ENCODE measurements at places on chromosomes 7 and 10.

DNA sequence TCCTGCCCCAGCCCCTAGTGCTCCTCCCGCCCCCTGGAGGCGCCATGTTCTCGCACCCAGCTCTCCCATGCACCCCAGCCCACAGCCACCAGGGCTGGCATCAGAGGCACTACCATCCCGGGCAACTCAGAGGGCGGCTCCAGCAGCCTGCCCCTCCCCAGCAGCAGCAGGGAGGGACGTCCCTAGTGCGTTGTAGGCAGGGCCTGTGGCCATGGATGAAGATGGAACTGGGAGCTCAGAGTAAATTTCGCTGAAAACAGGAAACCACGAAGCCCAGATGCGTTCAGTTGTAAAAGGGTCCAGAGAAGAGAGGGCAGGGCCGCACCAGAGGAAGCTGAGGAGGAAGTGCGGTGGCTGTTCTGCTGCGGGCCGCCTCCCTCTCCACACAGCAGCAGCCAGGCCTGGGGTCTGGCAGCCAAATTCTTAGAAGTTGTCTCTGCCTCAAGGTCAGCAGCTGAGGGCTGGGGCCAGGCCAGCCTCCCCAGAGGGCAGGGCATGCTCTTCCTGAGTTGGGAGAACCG is 24.6 kb downstream of the VSIR start:
- DNase-seq, result peak; percentile 49

GRCh38 chr10:96830511-96831199 is 1.4 kb upstream of the LCOR start:
- peak; percentile 77 for DNase-seq

- no peak for DNase-seq
These were observed 1.4 kb downstream of the FBXW4 start for GRCh38 chr10:101693651-101693977.

GRCh38 chr10:36393801-36394200 is 731.6 kb upstream of the ANKRD30A start:
- no peak for DNase-seq

GRCh38 chr10:25175527-25176420 is 973 bp downstream of the GPR158 start:
- no peak for DNase-seq

DNA sequence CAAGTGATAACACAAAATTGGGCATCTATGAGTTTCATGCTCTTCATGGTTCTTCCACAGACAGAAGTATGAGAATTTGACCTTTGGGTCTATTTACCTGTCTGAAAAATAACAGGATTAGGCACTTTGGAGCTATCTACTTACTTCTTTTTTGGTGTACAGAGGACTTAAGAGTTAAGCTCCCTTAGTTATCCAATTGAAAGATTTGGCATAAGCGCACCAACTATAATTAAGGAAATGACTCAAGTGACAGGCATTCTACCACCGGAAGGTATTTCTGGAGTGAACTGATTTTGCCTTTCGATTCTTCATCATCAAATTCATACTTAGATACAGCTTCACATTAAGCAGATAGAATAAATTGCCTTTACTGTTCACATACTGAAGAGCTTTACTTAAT is 43.9 kb downstream of the IFIT5 start:
- no peak for DNase-seq

DNA sequence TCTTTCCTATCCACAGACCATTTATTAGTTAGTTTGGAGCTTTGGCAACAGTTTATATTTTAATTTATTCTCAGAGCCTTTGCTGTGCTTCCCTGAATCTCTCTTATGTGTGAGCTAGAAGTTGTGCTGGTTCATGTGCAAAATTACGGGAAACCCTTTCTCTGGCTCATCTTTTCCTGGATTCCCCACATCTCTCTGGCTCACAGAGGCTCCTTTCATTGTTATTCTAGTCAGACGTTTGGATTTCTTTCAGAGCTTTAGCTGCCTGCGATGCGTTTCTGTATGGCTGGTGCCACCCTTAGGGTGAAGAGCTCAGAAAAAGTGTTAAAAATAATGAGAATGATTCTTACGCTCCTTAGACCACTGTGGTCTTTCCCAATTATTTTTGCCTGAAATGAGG is 53.3 kb downstream of the TPST1 start:
- no peak for DNase-seq

DNA sequence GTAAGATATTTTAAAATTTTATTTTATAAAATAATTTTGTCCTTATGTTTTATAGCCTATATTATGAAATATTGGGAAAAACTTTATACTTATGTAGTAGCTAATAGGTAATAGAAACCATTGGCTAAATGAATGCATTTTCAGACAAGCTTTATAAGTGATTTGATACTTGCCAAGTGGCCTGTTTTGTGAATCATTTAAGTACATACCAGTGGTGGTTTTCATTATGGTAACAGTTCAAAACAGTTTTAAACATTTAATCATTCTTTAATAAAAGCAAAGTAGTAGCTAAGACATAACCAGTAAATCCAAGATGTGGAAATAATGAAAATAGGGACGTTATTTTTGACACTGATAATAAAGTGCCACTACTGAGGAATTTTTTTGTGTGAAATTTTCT is 182.2 kb downstream of the PHF14 start:
- DNase-seq, result no peak

GRCh38 chr10:44993922-44994751 is 6.6 kb upstream of the ZNF22 start:
- DNase-seq, result no peak

DNA sequence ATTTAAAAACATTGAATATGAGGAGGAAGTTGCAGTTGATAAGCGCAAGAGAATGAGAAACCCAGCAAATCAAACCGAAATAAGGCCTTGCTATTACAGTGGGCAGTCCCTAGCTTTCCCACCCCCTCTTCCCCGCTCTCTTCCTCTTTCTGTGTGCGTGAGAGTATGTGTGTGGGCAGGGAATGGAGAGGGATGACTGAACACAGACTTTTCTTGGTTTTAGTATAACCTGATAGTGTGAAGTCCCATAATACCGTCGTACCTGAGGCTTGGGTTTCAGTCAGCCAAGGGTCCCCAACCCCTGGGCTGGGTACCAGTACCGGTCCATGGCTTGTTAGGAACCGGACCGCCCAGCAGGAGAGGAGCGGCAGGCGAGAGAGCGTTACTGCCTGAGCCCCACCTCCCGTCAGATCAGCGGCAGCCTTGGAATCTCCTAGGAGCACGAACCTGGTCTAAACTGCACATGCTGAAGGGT is 255.3 kb downstream of the CELF2 start:
- DNase-seq, result no peak

GRCh38 chr10:112728118-112728883 is 221.7 kb upstream of the TCF7L2 start:
- no peak for DNase-seq

- DNase-seq, result no peak
These were observed 44.9 kb upstream of the ANK3 start for GRCh38 chr10:60434418-60435046.

DNA sequence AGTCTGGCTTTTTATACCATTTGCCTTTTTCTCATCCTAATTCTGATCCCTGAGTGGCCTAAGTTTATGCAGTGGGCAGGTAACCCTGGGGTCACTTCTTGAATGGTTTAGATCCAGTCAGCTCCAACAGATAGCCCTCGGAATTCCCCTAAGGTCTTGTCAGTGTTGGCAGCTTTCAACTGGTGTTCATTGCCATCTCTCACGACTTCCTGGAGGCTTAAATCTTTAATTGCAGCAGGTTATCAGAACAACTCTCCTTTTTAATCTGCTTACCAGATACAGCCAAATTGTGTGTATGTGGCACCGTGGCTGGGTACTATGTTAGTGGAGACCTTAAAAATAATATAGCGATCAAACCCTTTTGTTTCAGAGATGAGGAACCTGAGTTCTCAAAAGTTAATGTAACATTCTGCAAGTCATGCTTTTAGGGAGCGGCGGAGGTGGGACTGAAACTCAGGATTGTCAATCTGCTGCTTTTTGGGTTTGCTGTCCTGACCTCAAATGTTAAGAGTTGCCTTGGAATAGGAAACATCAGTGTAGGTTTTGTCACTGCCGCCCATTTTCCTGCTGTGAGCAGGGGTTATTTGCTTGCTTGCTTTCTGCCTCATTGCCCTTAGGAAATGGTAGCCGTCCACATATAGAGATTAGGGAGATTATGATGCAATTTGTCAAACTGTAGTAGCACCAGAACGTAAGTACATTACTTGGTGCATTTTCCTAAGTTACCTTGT is 818 bp downstream of the DLD start:
- no peak for DNase-seq

DNA sequence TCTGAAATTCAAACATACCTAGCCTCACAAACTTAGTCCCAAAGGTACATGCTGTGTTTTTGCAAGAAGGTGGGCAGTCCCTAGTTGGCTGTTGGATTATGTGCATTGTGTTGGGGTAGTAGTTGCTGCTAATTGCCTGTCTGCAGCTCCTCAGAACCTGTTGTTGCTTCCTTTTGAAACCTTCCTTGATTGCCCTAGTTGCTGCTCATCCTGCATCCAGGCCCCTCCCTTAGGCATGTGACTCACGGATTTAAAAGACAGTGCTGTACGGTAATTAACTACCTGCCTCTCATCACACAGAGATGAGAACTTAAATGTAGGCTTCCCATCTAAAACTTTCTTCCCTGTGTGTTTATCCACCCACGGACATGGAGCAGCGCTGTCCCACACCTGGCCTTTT is 67.7 kb downstream of the BMPR1A start:
- DNase-seq, result no peak

DNA sequence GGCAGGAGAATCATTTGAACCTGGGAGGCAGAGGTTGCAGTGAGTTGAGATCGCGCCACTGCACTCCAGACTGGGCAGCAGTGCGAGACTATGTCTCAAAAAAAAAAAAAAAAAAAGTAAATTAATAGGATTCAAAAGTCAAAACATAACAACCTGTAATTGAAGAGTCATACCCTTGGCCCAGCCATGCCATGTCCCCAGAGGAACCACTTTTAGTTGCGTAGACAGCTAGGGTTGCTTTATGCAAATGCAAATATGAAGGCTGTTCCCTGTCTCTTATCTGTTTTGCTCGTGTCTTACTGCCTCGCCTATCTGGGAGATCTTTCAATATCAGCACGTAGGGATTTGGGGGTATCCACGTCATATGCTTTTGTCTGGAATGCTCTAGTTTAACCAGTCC is 73.1 kb downstream of the PRKAG2 start:
- DNase-seq, result no peak

- DNase-seq, result no peak
These were observed 45.5 kb upstream of the CYTH3 start for GRCh38 chr7:6317797-6318438.

DNA sequence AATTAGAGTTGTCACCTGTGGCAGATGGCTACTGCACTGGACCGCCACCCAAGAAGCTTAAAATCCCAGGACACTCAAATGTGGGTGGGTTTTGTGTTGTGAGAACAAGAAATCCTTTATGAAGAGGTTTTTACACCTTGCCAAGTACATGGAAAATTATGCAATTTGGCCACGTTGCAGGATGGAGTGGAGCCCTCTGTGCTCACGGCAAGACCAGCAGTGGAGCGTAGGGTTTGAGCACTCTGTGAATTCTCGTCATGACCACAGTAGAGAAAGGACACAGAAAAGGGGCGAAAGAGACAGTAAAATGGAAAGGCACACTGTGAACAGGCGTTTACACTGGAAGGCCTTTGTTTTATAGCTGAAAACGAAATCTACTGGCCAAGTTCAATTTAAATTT is 222.6 kb downstream of the ADARB2 start:
- DNase-seq, result no peak

- DNase-seq, result no peak
These were observed at the start of gene GRM8 for GRCh38 chr7:127252778-127253280. Gene GRM8, minus strand, starts transcription at chr7:127252941.

All from stimulated activated CD8-positive, alpha-beta memory T cell treated with anti-CD3 and anti-CD28 coated beads, Interleukin-15, amount 100 ng/mL, for 1 hour (primary cell).